Sigmoid colon (tissue), 7 donors: ENCODE measurements at places on chromosomes 3 and 15. TPM values are rescaled to one million over a fixed set of nuclear protein-coding genes. Genes with fewer than 3 reads are reported as not detected.

GRCh38 chr3:98952404-98952803, 50.9 kb upstream of the DCBLD2 start:
- DNase-seq: no peak
- H3K4me3 ChIP-seq: no peak overlapping the region
- no peaks in the 10 kb centered on the region for H3K36me3 ChIP-seq

DNA sequence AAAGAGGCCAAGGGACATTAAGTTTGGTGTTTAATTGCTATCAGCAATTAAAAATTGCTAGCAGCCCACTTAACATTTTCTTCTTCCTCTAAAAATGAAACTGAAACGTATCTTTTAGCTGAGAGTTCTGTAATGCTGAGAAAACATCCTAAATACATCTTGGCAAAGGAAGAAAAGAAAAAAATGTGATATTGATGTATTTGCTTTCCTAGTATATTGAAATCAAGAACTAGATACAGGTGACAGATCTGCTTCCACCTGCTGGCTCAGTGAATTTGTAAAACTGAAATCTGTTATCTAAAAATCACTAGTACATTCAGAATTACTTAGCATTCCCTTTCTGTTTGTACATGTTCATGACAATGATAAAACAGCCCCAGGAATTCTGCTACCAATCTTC, 283.2 kb downstream of the ZBTB20 start:
- no peak for DNase-seq
- no peak overlapping the region for H3K4me3 ChIP-seq
- H3K27ac ChIP-seq: no peak overlapping the region

DNA sequence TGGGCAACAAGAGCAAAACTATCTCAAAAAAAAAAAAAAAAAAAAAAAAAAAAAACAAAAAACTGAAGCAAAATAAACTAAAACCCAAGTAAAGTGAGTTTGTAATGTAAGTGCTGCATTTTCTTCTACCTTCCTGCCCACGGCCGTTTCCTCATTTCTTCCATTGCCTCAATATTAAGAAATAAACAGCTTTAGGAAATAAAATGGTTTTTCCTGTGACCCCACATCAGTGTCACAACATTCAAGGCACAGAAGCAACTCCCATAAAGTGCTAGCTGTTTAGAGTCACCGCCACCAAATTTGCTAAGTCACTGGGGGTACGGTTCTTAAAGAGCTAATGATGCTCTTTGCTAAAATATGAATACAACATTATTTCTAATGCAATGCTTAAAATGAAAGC, 3.3 kb downstream of the PKM start:
- H3K4me1 ChIP-seq: peaks cover 54% of the 10 kb centered on the region
- no peak for DNase-seq
- H3K27ac ChIP-seq: peak overlapping the region; percentile 97
- H3K4me3 ChIP-seq: no peak overlapping the region
- H3K36me3 ChIP-seq: no peaks in the 10 kb centered on the region

Gene SKIC8
- 56.4 TPM for total RNA-seq

DNA sequence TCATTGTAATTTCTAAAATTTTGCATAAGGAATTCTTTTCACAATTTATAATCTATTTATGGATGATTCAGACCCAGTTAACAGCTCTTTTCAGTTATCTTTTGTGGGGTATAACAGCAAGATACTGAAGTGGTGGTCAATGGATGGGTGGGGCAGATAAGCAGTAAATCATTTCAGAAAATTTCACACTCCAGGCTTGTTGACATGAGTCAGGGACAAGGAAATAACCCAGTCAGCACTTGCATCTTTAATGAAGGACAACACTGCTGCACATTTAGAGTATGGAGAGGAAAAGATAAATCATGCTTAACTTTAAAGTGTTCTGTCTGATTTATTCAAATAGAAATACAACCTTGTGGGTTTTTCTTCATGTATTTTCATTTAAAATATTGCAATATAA, 181.6 kb downstream of the ROBO1 start:
- H3K4me1 ChIP-seq: no peaks in the 10 kb centered on the region
- DNase-seq: no peak
- H3K4me3 ChIP-seq: no peak overlapping the region
- no peak overlapping the region for H3K27ac ChIP-seq

Gene FNDC3B
- 52.5 TPM for total RNA-seq
